Cardiac septum (tissue), 1 donor: ENCODE measurements at places on chromosomes 4 and X. TPM values are rescaled to one million over a fixed set of nuclear protein-coding genes. Genes with fewer than 3 reads are reported as not detected.

The MAGEA11 gene
- total RNA-seq, result not detected

DNA sequence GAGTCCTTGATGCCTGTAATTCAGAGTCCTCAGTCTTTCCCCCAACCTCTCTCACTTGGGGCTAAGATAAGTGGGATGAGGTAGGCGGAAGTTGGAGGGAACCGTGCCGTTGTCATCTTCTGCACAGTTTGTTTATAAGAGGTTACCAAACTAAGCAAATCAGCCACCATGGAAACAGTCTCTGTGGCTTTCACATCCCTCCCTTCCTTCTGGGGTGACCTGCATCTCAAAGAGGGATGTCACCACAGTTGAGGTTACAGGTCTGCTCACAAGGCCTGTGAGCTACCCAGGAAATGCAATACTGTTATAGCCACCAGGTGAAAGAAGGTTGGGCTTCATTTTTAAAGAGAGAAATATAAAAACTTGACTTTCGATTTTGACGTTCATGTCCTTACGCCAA lies 26.3 kb downstream of the RTL5 start:
- DNase-seq, result no peak

The FGFR3 gene
- 4.7 TPM for total RNA-seq

DNA sequence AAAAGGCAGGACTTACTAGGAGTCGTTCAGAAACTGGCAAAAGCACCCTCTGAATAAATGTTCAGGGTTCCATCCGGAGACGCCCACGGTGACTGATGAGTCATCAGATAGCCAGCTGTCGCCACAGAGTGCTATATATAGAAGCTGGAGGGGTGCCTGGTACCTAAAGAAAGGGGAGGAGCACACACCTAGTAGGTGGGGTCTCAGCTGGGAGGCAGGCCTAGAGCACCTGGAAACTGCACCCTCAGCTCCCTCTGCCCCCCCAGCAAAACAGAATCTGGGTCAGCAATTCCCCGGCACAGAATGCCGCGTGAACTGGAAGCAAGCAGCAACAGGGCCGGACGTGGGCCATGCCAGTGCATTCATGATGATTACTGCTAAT lies 242.0 kb downstream of the BCOR start:
- no peak for DNase-seq

The GABRG1 gene
- not detected for total RNA-seq
